Natural killer cell (primary cell): ENCODE measurements at places on chromosomes 6 and 20. TPM values are rescaled to one million over a fixed set of nuclear protein-coding genes. Genes with fewer than 3 reads are reported as not detected.
A peak's percentile ranks its signal among the peaks of the same experiment; 100 is the strongest.

- no peak for DNase-seq
Observed at GRCh38 chr20:4427940-4428586, 293.6 kb upstream of the PRND start.

- DNase-seq = peak; percentile 43
Observed at GRCh38 chr6:25410102-25410501, 130.9 kb downstream of the CARMIL1 start.

Gene MOG
- not detected for total RNA-seq

Gene RXRB
- total RNA-seq = 96.4 TPM

DNA sequence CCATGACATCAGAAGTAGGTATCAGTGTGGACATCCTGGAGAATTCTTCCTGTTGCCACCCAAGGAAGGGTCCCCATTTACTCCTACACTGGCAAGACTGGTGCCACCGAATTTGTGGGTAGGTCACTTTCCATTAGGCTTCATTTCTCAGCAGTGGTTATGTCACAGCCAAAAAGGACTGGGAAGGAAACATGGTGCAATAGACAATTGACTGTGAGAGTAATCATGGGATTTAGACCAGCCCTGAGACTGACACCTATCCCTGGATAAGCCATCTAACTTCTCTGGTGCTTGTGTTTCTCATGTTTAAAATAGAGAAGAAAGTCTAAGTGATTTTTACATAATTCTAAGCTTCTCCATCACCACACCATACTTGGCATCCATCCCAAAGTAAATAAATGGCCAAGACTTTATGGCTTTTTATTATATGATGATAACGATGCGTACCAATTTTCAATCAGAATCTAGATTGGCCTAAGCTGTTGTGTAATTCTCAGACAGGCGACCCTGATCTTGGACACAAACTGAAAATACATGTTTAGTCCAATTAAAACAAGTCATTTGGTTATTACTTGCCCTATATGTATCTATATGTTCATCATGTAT is 10.2 kb downstream of the SMPDL3A start:
- DNase-seq = no peak

Gene TRAPPC3L
- total RNA-seq = not detected

Gene RALGAPB
- total RNA-seq = 45.1 TPM

Gene B3GAT2
- not detected for total RNA-seq
